Esophagus mucosa (tissue), 1 donor: ENCODE measurements at places on chromosomes 7 and 10. TPM values are rescaled to one million over a fixed set of nuclear protein-coding genes. Genes with fewer than 3 reads are reported as not detected.

GRCh38 chr7:2800931-2801688 lies 43.0 kb downstream of the GNA12 start:
- no peak for ATAC-seq

The RARRES2 gene
- total RNA-seq = 7.5 TPM

GRCh38 chr7:79284211-79284610 lies 169.3 kb downstream of the MAGI2 start:
- no peak for ATAC-seq

GRCh38 chr10:65548001-65548400 lies 1377.8 kb upstream of the LRRTM3 start:
- no peak for ATAC-seq

DNA sequence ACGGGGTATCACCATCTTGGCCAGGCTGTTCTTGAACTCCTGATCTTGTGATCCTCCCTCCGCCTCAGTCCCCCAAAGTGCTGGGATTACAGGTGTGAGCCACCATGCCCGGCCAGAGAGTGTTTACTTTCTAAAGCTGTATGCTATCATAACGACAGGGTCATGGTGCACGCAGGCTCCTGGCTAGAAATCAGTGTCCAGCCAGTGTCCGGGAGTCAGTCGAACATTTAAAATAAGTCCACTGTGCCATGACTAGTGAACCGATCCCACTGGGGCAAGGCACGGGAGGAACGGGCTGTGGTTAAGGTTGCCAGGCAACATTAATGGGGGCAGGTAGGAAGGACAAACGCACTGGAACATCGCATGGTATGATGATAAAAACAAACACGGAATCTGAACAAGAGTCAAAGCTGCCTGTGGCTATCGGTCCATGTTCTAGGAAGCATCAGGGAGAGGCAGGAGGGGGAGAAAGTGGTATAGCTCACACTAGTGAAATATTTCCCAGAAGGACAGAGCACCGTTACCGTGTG lies 89.0 kb upstream of the SEPHS1 start:
- ATAC-seq = no peak

- ATAC-seq = no peak
These were observed 664.7 kb downstream of the INHBA start for GRCh38 chr7:41038211-41038610.

- ATAC-seq = no peak
These were observed 22.1 kb upstream of the CARD11 start for GRCh38 chr7:3065724-3066143.
